ENCODE measurements at places on chromosomes 11 and 22.

GRCh38 chr11:44680982-44681597, 45.7 kb upstream of the TSPAN18 start:
- DNase-seq = no peak

DNA sequence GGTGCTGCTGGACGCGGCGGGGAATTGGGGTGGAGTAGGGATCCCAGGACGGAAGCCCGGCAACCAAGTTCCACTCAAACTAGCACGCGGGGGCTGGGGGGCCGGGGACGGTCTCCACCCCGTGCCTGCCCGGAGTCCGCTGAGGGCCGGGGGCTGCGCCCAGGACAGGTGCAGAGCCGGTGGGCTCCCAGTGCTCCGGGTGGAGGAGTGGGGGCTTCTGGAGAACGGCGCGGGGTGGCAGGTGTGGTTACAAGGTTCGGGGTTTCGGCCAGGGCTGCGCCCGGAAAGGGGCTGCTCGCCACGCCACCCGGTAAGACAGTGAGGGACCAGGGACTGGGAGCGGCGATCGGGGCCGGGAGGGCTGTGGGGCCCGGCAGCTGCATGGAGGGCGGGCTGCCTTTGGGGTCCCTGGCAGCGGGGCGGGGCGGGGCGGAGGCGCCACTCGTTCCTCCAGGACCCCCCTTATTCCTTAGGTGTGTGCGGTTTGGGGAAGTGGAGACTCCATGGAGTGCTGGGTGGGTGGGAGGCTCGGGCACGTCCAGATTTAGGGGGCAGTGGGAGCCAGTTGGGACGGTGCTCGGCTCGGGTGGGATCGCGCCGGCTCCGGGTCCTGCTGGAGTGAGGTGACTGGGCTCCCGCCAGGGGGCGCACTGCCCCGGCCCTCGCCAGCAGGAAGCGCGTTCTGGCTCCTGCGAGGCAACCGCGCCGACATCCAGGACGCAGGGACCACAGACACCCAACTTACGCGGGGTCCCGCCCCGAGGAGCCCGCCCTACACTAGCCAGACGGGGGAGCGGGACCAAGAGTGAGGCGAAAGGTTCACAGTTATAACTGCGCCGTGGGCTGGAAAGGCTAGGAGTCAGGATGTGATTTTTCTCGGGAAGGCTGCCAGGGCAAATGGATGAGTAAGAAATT, 868 bp downstream of the TSPAN18 start:
- peak; percentile 91 for DNase-seq

GRCh38 chr22:28514321-28514821, 165.3 kb downstream of the TTC28 start:
- peak; percentile 77 for DNase-seq

DNA sequence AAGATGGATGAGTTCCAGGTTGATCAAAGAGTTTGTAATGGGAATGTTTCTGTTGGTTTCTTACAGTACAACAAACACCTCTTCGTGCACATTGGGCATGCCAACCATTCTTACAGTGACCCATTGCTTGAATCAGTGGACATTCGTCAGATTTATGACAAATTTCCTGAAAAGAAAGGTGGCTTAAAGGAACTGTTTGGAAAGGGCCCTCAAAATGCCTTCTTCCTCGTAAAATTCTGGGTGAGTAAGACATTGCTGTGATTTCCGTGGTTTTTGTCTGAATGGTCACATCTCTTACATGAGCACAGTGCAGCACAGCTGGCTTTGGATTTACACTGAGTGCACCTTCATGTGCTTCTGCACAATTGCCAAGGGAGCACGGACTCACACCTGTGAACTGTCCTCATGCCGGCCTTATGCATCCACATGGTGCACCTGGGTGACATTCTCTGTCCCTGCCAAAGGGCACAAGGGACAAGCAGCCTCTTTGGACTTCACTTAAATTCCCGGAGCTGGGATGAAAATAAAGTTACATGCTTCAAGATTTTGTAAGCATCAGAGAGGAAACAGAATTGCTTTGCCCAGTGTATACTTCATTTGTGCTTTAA, 107.1 kb upstream of the RASSF10 start:
- DNase-seq = no peak

- no peak for DNase-seq
These were observed 29.3 kb downstream of the KIAA0930 start for GRCh38 chr22:45211435-45211834.

DNA sequence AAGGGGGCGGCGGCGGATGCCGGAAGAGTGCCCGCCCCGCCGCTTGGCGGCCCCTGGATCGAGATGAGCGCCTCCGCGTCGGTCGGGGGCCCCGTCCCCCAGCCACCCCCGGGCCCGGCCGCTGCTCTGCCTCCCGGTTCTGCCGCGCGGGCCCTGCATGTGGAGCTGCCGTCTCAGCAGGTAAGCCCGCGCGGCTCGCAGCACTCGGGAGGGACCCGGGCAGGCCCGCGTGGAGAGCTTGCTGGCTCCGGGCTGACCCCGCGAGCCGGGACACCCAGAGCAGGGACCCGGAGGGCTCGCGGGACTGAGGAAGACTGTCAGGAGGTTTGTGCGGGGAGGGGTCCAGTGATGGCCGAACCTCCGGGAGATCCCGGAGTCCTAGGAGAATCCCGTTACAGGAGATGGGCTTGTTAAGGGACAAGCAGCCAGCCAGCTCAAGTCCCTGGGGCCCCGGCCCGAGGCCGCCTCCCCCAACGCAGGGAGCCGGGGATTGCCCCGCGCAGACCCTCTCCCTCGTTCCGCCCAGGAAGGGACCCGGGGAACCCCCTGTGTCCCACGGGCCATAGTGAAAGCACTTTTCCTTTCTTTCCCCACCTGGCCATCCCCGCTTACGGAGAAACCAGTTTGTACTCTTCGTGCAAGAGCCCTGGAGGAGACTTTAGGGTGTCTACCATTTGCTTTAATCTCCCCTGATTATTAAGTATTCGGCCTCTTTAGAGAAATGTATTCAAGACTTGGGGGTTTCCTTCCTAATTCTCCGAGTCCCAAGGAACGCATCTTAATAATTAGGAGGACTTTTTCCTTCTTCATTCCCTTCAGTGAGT, 547 bp downstream of the UVRAG start:
- no peak for DNase-seq

- DNase-seq = peak; percentile 24
These were observed 49.3 kb downstream of the AHNAK start for GRCh38 chr11:62497132-62497801.

DNA sequence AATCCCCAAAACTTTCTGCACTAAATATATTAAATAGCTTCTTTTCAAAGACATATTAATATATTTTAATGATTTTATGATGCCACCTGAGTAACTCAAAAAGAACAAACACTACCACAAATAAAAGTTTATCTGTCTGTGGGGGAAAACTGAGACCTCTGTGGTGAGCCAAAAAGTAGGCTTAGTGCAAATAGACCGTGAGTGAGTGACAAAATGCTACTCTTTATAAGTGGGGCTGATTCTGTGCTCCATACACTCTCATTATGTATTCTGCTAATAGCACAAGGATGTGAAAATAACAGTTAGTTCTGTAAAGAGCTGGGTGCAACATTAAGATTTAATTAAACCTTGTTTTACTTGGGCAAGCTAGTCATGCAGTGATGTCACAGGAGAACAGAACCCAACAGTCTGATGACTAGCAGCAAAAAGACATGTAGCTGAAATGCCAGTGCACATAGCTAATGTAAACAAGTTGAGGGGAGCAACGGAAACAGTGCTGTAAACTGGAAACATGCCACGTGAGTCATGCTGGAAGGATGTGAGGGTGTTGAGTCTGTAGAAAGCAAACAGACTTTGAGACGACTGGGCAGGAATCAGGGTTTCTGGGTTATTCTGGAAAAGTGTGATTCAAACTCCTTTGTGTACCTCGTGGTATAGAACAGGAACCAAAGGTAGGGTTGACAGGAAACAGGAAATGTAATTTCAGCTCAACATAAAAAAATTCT, 1130.4 kb downstream of the LRRC4C start:
- peak; percentile 90 for DNase-seq

DNA sequence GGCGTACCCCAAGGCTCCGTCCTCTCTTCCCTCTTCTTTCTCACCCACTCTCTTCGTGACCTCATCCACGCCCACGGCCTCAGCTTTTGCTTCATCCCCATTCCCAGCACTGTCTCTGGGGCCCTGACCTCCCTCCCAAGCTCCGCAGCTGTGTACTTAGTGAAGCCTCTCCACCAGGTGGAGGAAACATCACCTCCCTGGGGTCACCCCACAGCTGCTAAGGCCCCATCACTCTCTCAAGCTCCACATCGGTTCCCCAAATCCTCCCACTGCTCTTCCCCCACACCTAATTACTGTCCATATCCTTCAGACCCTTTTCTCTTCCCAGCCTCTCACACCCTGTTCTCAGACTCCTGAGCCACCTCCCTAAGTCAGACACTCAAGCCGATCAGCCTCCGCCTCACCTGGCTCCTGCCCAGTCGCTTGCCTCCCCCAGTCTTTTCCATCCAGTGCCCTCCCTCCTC, 7.9 kb upstream of the SYT7 start:
- peak; percentile 80 for DNase-seq

- peak; percentile 63 for DNase-seq
These were observed 22.4 kb upstream of the THY1 start for GRCh38 chr11:119445379-119445778.

- no peak for DNase-seq
These were observed 2.6 kb upstream of the ATP6V1E1 start for GRCh38 chr22:17631076-17631565.

- no peak for DNase-seq
These were observed 1.7 kb upstream of the MUC5B start for GRCh38 chr11:1220941-1221721.

- DNase-seq = no peak
These were observed 56.8 kb downstream of the LDLRAD3 start for GRCh38 chr11:36000616-36001190.

- no peak for DNase-seq
These were observed 89.7 kb upstream of the MTMR2 start for GRCh38 chr11:96013461-96014213.

GRCh38 chr11:94694309-94695060, 73.7 kb upstream of the AMOTL1 start:
- DNase-seq = peak; percentile 69
